Activated naive CD8-positive, alpha-beta T cell treated with anti-CD3 and anti-CD28 coated beads, Interleukin-2, amount 50 U/mL, for 16 hours (primary cell): ENCODE measurements at places on chromosomes 5 and 9.

DNA sequence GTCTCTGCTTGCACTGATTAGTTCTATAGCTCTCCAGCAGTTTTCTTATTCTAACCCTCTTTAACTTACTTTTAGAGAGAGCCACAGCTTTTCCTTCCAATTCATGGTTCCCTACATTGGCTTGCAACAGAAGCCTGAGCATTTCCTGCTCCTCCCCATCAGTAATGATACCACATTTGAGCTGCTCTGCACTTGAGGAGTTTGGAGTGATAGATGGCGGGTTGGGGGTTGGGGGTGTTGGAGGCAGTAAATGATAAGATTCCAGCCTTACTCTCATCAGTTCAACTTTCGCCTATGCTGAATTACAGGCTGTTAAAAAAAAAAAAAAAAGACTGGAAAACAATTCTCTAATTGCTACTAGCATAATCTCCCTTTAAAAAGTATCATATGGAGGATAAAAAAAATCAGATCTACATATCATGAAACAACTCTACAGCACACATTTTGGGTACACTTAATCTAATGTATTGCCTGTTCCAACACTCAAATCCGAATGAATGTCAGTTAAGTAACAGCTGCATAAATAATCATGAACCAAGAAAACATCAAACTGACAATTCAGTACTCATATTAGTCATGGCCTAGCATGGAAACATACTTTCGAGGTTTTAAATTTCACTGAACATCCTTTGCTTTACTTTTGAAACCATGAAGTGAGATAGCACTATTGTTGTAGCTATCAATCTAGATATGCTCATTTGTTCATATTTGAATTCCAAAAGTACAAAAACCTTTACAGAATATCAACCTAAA, 224.7 kb downstream of the NFIB start:
- no peak for DNase-seq

GRCh38 chr5:64147849-64148441, 17.7 kb upstream of the RNF180 start:
- no peak for DNase-seq

DNA sequence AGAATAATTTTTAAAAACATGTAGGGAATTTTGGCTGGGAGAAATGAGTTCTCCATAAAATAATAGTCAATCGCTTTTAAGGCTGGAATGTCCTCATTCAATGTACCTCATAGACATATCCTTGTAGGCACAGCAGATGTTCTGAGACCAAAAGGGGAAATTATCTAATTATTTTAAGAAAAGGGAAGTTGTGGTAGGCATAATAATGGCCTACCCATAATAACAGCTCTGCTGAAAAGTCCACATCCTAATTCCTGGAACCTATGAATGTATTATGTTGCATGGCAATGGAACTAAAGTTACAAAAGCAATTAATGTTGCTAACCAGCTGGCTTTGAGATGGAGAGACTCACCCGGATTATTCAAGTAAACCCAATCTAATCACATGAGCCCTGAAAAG, 216.1 kb downstream of the TRIM36 start:
- no peak for DNase-seq

DNA sequence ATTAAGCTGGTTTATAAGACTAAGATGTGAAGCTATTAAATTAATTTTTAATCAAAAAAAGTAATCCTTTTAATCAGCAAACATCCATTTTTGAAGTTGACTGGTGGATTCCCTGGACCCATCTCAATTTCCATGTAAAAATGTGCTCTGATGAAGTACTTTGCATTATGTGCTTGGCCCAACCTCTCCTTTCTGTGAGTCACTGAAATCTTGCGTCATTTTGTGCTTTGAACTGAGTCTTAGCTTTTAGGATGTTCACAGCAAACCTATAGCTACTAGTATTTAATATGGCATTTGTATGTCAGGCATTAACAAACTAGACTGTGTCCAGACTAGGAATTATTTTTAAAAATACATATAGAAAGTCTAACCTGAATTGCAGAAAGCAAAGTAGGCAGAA, 55.0 kb upstream of the CDH12 start:
- DNase-seq, result no peak

DNA sequence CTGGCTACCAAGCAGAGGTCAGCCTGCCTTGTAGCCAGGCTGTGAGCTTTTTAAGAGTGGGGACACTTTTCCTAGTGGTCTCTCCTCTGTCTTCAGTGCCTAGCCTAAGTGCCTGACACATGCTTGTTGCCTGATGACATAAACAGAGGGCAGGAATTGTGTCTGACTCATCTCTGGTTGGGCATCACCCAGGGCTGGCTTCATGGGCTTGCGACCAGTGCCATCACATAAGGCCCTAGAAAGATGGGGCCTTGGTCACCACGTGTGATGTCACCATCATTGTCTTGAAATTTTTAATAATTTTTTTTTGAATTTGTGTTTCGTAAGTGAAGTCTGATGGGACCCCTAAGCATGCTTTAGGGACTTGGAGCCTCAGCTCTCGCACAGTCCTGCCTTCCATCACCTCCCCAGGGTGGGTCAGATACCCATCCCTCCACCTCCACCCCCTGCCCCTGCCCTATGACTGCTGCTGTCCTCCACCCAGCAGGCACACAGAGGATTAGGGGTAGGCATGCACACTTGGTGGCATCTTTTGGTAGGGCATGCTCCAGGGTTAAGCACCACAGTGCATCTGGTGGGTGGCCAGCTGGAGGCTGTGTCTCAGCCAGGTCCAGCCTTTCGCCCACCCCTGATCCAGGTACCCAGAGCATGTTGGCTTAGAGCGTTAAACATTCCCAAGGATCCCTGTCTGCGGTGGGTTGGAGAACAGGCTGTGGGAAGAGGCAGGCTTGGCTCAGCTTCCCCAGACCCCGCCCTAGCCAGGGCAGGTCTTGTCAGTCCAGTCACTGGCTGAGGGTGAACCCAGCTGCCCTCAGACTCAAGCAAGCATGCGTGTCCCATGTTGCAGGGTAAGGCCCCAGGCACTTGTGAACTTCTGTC, 80.1 kb upstream of the SH3PXD2B start:
- no peak for DNase-seq

- no peak for DNase-seq
Measured at GRCh38 chr9:15642369-15642962, 89.6 kb downstream of the CCDC171 start.

GRCh38 chr9:136083558-136084062, 11.5 kb downstream of the NACC2 start:
- DNase-seq, result no peak

- no peak for DNase-seq
Measured at GRCh38 chr5:16271851-16272250, 92.3 kb upstream of the MARCHF11 start.

DNA sequence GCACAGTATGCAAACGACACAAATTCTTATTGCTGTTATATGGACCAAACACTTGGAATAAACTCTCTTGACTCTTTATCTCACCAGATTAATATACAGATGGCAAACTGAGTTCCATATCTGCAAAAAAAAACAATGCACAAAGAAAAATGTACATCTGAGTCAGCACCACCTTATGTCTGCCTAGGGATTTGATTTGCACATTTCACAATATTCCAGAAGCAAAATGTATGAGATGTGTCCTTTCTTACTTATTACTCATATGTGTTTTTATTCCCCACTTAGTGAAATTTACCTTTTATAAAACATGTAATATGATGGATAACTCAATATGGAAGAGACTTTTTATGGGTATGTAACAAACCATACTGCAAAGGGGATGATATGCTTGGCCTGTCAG, 236.9 kb downstream of the GLIS3 start:
- no peak for DNase-seq

- no peak for DNase-seq
Measured at GRCh38 chr5:16140417-16140816, 39.2 kb downstream of the MARCHF11 start.

DNA sequence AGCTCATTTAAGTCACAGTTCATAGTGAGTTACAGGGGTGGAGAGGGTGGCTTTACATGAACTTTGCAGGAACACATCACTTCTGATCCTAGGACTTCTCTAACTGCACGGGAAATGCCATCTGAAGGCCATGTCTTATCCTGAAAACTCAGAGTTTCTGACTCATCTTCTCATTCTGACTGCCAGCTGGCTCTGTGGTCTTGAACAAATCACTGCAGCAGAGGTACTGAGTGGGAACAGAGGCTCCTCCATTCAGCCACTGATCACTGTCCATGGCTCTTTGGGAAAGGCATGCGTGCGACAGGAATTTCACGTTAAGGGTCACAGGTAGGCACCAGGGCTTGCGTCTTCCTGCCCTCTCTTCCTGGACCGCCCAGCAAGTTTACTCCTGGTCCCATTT, 114.6 kb upstream of the LRRTM2 start:
- DNase-seq, result no peak

- DNase-seq, result no peak
Measured at GRCh38 chr9:20426019-20426418, 196.3 kb downstream of the MLLT3 start.

DNA sequence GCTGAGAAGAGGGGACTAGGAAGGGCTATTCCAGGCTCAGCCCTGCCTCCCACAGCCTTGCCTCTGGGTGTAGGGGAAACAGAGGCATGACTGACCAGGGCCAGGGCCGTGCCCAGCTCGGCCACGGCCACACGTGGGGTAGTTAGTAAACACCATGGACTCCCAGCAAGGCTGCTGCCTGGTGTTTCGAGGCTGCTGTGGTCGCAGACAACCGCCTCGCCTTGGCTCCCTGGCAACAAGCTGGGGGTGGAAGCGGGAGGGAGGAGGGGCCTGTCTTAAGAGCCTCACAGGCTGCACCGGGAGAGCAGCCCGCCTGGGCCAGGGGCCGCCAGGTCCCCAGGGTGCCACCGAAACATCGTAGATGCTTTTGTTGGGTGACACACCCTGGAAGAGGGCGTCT, 90.2 kb upstream of the CACNA1B start:
- DNase-seq, result no peak

DNA sequence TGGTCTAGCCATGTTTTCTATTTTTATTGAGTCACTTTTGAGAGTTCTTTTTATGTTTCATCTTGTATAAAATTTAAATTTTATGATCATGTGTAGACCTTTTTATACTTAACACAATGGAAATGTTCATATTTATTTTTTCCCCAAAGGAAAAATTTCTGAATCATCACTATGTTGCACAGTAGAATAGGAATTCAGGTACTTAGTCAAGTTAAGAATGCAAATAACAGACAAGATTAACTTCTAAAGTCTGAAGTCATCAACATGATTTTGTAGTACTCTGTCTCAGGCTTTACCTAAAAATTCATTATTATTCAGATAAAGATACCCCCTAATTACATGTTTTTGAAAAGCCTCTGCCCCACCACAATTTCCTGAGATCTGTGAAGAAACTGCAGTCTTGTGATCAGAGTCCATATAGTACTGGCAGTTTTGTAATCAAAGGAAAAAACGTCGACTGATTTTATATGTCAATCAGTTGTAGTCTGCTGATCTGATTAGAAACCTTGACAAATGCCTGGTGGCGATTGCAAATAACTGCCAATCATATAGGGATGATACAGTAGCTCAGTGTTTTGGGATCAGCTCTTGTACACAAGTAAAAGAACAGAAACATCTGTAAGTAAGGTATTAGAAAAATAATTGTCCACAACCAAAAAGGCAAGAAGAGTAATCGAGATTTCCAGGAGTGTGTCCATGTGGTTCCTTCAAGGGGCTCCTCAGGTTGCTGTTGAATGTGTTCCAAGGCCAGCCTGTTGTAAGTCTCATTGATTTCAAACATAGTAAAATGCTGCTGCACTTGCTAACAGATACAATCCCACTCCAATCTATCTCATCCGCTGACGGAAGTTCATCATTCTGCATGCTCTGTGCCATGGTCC, 352.4 kb downstream of the ARRDC3 start:
- DNase-seq, result no peak

DNA sequence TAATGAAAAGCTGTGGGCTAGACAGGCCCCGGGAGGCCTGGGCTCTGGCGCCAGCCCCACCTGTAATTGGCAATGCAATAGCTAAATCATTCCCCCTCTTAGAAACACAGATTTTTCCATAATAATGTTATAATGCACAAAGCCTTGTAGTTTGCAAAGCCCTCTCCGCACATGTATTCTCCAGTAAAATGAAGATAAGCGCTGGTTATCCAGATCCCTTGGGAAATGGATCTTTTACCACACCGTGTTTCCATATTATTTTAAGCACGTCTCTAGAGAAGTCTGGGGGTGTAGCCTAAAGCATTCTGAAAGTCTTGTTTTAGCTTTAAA, 1.1 kb upstream of the APBA1 start:
- DNase-seq, result no peak

GRCh38 chr5:76626738-76627137, 3.5 kb upstream of the F2RL2 start:
- no peak for DNase-seq

- no peak for DNase-seq
Measured at GRCh38 chr5:18114151-18114757, 480.0 kb downstream of the TAF11L14 start.

DNA sequence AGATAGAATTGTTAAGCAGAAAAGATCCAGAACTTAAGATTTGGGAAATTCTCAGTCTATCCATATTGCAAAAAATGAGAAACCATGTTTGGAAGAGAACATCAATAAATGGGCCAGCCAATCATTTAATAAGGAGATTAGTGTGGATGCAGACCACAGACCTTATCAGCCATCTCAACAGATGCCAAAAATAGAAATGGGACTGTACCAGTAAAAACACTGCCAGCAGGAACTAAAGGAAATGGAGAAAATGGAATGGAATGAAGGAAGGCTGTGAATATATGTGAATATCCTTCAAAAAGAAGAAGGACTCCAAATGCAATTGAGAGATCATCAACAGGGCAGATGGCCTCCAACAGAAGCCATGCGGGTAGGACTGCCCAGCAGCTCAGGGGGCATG, 52.7 kb upstream of the ZNF618 start:
- DNase-seq, result no peak

DNA sequence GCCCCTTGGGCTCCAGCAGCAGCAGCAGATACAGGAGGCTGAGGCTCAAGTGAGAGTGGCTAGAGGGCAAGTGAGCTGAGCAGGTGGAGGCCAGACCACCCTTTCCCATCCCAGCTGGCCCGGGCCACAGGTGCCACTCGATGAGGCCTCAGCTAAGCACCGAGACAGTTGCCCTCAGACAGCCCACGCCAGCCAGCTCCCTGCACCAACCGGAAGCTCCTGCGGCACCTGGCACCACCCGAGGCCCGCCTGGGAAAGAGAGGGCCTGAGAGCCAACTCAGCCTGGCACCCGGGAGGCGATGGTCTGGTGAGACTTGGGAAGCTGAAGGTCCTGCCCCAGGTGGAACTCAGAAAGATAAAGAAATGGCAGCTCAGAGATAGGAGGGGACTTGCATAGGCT, 28.3 kb upstream of the TTLL11 start:
- no peak for DNase-seq

GRCh38 chr5:146032911-146033310, 72.5 kb downstream of the PLAC8L1 start:
- no peak for DNase-seq

DNA sequence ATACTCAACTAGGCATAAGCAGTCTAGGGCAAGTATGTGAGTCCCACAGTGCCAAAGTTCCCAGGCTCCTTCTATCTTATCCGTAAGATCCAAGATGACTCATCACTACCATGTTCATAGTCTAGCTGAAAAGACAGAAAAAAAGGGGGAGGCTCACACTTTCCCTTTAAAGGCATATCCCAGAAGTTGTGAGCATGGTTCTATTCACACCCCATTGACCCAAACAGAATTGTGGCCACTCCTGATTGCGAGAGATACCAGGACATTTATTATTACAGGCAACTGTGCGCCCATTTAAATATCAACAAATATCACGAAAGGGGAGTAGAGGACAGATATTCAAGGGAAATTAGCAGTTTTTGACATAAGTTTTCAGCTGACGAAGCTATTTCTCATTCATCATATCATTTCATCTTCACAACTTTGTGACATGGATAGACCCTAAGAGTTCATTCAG, 8.1 kb upstream of the PFDN1 start:
- DNase-seq, result no peak

GRCh38 chr5:148972974-148973374, 89.9 kb downstream of the SH3TC2 start:
- no peak for DNase-seq

- DNase-seq, result no peak
Measured at GRCh38 chr9:35717132-35717870, 14.7 kb downstream of the TLN1 start.
